G401 (cell line): ENCODE measurements at places on chromosomes 3 and 15.

DNA sequence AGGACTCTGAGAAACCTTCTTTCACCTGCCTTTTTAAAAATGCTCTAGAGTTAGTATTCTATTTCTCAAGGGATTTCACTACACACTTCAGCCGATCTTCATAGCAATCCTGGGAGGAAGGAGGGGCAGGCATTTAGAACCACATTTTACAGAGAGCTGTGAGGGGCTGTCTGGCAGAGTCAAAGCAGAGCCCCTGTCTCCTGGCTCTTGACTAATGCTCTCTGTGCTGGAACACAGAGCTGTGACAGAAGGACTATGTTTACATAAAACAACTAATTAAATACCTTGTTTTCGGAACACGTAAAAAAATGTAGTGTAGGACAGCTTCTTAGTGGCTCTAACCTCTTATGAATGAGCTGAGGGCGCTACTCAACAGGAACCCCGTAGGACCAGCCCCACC, 7.6 kb upstream of the SPTBN5 start:
- no peak for DNase-seq

GRCh38 chr15:73694419-73694818, 10.2 kb downstream of the CD276 start:
- no peak for DNase-seq

DNA sequence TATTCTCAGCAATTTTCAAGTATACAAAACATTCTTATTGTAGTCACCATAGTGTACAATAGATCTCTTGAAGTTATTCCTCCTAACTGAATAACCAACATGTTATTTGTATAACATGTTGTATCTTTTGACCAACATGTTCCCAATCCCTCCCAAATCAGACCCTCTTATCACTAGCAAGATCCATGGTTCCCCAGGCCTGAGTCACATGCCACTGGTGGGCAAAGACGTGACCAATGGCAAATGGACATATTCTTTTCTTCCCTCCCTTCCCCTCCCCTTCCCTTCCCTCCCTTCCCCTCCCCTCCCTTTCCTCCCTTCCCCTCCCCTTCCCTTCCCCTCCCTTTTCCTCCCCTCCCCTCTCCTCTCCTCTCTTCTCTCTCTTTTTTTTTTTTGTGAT, 45.4 kb downstream of the AMOTL2 start:
- DNase-seq, result no peak

DNA sequence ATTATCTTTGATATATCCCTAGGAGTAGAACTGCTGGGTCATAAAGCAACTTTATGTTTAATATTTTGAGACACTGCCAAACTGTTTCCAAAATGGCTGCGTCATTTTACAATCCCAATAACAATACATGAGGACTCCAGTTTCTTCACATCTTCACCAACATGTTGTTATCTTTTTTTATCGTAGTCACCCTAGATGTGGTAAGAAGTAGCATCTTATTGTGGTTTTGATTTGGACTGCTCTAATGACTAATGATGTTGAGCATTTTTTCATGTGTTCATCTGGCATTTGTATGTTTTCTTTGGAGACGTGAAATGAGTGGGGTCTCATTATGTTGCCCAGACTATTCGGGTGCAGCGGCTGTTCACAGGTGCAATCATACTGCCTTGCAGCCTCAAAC, 83.8 kb downstream of the MAP4 start:
- DNase-seq, result no peak

DNA sequence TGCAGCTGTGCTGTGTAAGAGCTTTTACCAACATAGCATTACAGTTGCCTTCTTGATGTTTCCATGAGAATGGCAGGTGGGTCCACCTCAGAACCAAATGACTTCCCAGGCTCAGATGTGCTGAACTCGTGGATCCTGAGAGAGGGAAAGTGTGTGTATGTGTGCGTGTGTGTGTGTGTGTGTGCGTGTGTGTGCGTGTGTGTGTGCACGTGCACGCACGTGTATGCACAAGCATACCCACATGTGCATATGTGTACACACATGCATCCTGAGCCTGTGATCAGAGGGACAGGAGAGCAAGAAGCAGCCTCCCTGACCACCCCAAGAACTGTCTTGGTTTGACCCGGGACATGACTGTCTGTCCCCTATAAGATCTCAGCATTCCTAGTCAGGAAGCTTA, 48.1 kb downstream of the CHDH start:
- no peak for DNase-seq

DNA sequence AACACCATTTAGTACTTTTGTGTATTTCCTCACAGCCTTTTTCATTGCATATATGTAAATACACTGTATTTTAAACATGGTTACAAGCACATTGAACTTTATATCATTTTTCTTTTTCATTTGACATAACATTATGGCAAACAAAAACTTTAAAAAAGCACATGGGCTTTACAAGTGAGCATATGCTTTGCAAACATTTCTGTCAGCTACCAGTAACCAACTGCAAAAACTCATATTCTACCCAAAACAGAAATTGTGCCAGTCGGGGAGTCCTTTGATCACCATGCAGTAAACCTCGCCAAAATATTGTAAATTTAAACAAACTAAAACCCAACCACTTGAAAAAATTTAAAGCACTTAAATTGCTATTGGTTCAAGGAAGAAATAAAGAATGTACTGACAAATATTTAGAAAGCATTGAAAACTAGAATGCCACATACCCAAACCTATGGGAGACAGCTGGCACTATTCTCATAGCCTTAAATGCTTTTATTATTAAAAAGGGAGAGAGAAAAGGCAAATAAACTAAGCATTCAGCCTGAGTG, 24.4 kb downstream of the ZNF710 start:
- no peak for DNase-seq

DNA sequence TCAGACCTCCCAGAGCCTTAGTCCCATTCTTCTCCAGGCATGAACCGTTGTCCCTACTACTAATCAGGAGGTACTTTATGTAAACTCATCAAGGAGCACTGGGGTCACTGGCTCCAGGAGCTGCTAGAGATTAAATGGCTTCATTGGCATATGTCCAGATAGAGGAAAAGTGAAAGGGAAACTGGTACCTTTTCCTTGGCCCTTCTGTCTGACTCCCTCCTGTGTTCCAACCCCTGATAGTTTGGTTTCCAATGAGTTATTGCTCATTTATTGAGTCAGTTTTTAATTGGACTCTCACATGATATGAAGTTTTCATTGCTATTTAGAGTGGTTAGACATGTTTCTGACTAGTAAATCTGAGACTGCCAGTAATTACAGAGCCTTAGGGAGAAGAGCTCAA, 130.5 kb upstream of the BFSP2 start:
- no peak for DNase-seq

DNA sequence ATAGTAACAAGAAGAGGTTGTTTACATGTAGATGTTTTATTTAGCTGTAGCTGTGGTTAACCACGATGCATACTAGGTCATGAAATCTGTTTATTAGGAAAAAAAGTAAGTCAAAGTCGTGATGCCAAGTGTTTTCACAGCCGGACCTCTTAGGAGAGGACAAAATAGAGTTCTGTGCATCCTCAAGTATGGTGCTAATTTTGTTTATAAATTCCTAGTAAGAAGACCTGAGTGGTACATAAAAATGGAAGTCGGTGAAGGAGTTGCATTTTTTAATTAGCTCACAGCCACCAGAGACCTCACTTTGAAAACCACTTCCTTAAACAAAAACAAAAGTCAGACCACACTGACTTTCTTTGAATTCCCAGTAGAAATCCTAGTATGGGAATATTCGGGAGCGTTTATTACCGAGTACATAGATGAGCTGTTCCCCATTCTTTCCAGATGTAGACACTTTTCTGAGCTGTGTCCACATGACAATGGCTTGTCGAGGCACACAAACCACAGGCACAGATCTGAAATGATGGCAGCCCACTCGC, 143.6 kb upstream of the UBE2E1 start:
- no peak for DNase-seq

- peak; percentile 70 for DNase-seq
These were observed at the start of gene CAMK2N2 for GRCh38 chr3:184261270-184261853. Gene CAMK2N2, minus strand, starts transcription at chr3:184261553. Its CDS starts 268 bp downstream, at chr3:184261285.

GRCh38 chr15:65196637-65197336, 11.6 kb upstream of the CLPX start:
- no peak for DNase-seq

GRCh38 chr3:123854905-123855304, 29.2 kb downstream of the MYLK start:
- DNase-seq, result no peak

DNA sequence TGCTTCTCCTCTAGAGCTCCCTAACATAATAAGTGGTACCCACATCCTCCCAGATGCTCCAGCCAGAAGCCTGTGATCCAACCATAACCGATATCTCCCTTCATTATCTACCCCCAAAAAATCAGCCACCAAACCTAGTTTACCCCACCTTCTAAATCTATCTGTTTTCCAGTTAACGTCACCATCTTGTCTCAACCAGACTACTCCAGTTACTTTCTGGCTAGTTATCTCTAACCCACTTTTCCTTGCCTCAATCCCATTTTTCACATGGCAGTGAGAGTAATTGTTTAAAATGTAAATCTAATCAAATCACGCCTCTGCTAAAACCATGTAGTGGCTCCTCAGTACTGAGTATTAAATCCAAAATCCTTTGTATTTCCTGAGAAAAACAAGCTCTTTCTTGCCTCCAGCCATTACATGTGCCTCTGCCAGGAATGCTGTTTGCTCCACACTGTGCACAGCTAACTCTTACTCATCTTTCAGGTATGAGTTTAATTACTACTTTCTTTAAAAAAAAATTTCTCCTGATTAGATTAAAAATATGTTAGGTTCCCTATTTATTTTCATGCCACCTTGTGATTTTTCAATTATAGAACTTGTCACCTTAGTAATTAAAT, 15.4 kb downstream of the CCDC54 start:
- no peak for DNase-seq

DNA sequence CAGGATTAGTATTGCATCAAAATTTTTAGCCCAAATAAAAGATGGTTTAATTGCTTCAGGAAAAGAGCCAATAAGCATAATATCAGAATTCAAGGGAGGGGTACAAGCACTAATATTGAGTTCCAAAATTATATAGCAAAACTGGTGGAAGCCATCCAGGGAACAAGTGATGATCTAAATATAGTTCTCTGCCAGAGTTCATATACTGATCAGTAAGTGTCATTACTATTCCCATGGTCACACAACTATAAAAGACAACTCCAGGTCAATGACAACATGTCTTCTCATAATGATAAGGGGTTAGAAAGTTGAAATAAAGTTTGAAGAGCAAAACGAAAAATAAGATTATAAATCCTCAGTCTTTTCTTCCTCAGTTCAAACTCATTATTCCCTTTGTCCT, 57.4 kb downstream of the ZNF280D start:
- DNase-seq, result no peak

DNA sequence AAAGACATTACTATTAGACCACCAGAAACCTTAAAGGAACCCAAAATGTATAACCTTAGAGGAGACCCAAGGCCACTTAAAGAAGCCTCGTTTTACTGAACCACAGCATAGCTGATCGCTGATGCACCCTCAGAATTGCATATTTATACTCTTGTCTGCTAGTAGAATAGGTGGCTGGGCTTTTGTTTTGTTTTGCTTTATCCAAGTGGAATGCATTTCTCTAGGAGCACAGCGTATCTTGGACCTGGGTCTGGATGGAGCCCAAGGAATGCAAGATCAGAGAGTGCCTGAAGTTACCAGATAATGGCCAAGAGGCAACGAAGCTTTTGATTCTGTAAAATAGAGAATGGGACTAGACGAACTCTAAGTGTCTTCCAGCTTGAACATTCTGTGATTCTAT, 129.2 kb upstream of the COL8A1 start:
- DNase-seq, result no peak

GRCh38 chr3:4813909-4814304, 165.3 kb upstream of the BHLHE40 start:
- no peak for DNase-seq

GRCh38 chr15:96535148-96535547, 204.6 kb downstream of the NR2F2 start:
- DNase-seq, result no peak

GRCh38 chr15:23850666-23851065, 163.6 kb upstream of the NDN start:
- DNase-seq, result no peak

- DNase-seq, result no peak
These were observed 3.6 kb downstream of the PXK start for GRCh38 chr3:58336135-58336882.

DNA sequence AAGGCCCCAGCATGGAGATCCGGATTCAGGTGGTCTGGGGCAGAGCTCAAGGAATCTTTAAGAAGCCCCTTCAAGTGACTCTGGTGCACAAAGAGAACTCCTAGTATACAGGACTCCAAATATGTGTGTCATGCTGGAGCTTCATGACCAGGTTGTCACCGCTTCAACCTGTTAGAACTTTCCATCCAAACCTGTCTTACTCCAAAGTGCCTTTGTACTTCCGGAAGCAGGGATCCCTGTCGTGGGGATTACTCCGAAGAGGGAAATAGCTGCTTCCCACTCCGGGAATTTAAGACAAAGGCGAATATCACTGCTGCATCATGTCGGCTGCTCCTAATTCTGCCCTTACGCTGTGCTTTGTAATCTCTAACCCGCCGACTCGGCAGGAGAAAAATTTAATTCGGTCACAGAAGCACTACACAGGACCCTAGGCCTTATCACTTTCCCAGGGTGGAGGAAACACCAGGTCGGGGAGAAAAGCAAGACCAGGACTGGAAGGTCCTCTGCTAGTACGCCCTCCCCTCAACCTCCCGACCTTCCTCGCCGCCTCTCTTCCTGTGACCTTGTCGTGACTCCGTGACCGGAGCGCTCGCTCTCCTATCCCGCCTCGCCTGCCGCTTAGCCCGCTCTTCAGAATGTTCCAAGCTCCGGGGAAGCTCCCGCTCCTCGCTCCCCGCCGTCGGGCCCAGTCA, 730 bp downstream of the HIGD1A start:
- peak; percentile 52 for DNase-seq

DNA sequence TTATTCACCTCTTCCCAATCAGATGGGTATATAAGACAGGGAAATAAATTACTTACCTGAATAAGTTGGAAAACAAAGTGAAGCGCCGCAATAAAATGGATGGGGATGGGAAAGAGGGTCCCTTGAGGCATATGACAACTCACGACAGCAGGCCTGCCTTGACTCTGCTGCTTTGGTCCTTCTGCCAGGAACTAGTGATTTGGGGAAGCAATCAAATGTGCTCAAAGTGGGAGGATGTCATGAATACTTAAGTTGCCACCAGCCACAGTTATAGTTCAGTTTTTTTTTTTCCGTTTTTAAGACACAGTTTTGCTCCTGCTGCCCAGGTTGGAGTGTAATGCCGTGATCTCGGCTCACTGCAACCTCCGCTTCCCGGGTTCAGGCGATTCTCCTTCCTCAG, 4.6 kb downstream of the PARL start:
- no peak for DNase-seq
